ENCODE measurements at places on chromosomes 11 and 22.

DNA sequence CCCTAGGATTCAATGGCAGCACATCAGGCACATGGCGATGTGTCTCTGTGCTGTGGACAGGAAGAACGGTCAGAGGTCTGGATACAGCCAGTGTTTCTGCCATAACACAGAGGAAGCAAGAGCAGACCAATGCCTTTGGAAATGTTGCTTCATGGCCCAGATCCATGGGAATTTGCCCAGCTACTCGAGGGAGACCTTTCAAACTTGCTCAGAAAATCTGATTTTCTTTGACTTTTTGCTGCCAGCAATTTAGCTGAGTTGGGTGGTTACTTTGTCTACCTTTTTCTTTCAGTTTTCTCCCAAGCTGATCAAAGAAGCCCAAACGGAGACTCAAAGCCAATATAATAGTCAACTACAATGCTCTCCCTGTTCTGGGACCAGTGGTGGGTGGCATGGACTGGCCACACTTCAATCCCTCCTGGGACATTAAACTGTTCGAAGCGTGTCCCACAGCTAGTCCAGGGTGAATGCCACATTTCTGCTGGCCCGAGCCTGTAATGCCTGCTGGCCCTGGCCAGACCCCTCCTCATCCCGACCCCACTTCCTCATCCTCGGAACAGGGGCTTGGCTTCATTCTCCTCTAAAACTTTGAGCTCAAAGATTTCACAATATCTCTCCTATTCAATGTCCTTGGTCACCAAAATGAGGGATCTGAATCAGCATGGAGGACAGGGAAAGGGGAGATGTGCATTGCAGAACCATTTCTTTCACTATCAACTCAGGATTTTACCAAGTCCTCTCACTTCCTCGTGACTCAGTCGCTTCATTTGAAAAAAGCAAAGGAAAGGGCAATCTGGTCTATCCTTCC is 93.3 kb downstream of the ABTB2 start:
- no peak for DNase-seq

DNA sequence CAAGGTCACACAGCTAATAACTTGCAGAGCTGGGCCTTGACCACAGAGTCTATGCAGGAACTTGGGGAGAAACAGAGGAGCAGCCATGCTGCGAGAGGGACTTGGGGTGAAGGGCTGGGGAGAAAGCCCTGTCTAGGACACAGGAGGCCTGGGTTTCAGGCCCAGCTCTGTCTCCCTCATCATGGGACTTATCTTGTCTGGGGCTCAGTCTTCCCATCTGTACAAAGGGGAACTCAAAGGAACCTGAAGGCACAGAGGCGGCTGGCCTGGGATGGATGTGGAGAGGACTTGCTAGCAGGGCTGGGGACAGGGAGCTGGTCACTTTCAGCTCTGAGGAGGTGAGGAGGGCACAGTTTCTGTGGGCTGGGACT is 36.9 kb upstream of the TPBGL start:
- DNase-seq: no peak

DNA sequence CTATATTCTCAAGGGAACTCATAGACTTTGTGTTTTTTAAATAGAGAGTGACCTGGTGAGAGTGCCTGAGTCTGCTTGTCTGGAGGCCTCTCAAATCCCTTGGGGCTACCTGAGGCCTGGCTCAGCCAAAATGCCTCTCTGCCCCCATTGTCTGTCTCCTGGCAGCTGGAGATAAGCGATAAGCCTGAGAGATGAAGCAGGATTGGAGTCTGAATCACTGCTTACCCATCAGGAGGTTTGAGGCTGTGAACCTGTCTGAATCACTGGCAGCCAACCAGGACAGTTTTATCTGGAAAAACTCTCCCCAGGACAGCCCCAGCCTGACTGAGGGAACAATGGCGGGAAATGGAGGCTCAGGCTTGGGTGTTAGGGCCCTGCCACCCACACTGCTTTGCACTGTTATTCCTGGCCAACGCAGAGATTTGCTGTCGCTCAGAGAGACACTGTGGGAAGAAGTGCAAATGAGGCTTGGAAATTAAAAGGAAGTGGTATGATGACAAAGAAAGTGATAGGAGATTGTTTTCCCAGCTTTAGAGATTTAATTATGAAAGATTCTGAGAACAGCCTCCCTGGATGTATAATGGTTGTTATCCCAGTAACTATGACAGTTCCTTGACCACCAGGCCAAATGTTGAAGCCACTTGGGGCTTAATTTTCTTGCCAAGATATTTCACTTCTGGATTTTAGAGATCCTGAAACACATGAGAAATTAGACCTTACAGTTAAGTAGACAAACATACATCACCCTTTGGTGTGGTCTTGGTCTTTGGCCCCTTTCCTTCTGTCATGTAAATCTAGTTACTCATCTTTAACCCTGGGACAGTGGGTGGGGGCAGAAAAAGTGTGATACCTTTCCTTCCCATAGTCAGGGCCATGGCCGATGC is 102.1 kb downstream of the RASSF10 start:
- no peak for DNase-seq

DNA sequence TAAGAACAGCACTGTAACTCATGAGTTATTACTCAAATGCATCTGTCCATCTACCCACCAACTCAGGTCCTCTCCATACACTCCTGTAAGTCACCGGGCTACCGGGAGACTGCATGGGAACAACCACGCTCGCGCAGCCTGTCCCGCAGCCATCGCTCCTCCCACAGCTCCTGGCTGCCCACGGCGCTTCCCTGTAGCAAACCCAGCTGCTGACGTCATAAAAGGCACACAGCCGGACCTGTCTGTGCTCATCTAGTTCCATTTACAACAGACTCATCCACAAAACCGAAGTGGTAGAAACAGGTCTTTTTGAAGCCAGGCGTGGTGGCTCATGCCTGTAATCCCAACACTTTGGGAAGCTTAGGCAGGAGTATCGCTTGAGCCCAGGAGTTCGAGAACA is 23.4 kb upstream of the PACSIN2 start:
- DNase-seq: no peak

- DNase-seq: no peak
These were observed 503.8 kb downstream of the BRD1 start for GRCh38 chr22:49323751-49324415.

GRCh38 chr11:81585390-81585933 is 1148.2 kb downstream of the FAM181B start:
- no peak for DNase-seq

- DNase-seq: no peak
These were observed 170.1 kb upstream of the CADM1 start for GRCh38 chr11:115674176-115674936.

GRCh38 chr11:79287952-79288351 is 152.9 kb downstream of the TENM4 start:
- DNase-seq: no peak

GRCh38 chr22:25497181-25497641 is 67.3 kb upstream of the GRK3 start:
- DNase-seq: no peak

GRCh38 chr11:12184699-12185098 is 74.3 kb downstream of the MICAL2 start:
- no peak for DNase-seq

DNA sequence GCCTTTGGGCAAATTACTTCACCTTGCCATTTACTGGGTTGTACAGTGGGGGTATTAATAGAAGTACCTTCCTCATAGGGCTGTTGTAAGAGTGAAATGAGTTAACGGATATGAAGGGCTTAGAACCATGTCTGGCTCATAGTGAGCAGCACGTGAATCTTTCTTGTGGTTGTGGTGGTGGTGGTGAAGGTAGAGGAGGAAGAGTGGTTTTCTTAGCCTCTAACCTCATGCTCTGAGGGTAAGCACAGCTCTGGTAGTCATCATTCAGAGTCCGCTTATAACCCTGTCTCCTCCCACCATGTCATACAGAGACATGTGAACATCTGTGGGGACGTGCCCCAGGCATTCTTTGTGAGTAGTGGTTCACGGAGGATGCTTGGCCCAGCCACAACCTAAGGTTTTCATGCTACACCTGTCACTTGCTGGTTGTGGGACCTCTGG is 43.6 kb downstream of the TEAD1 start:
- DNase-seq: no peak

DNA sequence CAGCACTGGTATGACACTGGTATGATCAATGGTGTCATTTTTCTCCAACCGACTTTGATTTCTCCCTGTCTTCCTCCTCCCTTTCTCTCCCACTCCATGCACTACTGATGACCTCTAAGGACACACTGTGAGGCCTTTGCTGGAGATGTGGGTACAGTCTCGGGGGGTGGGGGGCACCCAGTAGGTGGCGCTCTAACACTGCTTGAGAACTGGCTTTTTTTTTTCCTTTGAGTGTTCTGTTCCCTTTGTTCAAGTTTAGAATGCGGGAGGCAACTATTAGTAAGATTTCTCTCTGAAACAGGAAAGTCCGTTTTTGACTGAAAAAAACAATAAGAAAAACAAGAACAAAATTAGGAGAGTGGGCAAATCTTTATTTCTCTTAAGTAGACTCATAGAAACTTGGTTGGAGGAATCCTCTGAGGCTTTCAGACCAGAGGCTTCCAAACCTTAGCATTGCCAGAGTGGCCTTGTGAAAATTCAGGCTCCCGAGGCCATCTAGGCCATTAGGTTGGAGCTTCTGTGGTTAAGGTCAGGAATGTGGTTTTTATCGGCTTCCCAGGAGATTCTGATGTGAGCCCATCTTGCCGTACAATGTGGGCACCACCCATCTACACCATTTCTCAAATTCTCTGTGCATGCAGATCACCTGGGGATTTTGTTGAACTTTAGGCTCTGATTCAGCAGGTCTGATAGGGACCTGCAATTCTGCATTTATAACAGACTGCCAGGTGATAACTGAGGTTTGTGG is 43.2 kb downstream of the PANX1 start:
- DNase-seq: peak; percentile 60

GRCh38 chr22:19555651-19556050 is 31.4 kb upstream of the CLDN5 start:
- DNase-seq: no peak

GRCh38 chr11:102994105-102994504 is 38.6 kb upstream of the MMP13 start:
- DNase-seq: no peak

GRCh38 chr11:128324051-128324481 is 263.3 kb downstream of the ETS1 start:
- peak; percentile 56 for DNase-seq

DNA sequence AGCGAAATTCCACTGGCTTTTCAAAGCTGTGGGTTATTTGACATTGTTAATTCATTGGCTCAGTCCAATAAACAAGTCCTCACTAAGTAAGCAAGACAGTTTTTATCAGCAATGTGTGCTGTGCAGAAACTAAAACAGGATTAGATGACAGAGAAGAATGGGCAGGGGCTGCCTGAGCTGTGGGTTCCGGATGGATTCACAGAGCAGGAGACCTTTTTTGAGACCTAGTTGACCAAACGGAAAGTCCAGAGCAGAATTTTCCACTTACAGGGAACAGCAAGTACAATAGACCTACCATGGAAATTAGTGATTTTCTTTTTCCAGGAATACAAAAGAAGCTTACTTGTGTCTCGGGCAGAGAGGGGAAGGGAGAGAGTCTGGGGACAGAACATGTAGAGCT is 5.2 kb upstream of the KDM4F start:
- peak; percentile 51 for DNase-seq

DNA sequence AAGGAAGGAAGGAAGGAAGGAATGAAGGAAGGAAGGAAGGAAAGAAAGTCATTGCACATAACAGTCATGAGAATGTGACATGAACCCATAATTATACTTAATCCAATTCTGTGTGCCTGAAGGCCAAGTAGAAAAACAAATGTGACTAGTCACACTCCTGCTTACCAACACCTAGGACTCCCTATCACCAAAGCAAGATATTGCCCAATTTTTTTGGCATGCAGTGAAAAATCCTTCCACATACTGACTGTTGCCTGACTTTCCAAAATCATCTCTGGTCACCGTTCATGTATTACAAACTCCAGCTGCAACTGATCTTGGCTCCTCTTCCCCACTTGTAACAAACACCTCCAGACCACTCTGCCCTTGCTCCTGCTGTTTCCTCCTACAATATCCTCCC is 516.8 kb downstream of the OPCML start:
- no peak for DNase-seq

- DNase-seq: peak; percentile 54
These were observed 2.4 kb upstream of the RBM14 start for GRCh38 chr11:66614073-66614472.

DNA sequence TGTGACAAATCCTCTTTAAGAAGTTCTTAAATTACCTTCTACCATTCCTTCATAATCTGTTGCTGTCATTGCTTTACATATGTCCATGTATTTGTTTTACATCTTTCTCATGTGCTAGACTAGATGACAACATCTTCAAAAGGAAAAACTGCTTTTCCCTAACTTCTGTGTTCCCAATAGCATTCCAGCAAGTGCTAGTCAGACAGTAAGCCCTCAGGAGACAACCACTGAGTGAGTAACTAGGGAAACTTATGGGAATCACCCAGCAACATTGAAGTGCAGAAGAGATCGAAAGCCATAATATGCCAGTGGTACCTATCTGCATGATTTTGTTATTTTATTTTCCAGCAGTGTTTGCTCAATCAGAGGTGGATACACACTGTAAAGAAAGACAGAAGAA is 889.7 kb upstream of the API5 start:
- DNase-seq: no peak

DNA sequence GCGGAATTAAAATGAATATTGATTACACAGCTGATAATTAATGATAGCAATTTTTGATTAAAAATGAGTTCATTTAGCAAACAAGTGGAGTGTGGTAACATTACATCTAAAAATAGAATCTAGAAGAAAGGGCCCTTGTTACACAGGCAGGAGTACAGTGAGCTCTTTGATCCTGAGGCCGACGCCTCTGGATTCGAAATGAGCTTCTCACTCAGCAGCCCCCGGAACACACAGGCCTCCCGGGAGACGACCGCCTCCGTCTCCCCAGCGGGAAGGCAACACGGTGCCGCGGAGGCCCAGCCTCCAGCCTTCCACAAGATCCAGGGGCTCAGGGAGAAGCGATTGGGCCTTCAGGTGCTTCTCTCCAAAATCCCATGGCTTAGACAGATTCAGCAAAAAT is 379.1 kb downstream of the BRD1 start:
- no peak for DNase-seq

GRCh38 chr11:67576735-67577475 is 6.7 kb upstream of the GSTP1 start:
- no peak for DNase-seq

DNA sequence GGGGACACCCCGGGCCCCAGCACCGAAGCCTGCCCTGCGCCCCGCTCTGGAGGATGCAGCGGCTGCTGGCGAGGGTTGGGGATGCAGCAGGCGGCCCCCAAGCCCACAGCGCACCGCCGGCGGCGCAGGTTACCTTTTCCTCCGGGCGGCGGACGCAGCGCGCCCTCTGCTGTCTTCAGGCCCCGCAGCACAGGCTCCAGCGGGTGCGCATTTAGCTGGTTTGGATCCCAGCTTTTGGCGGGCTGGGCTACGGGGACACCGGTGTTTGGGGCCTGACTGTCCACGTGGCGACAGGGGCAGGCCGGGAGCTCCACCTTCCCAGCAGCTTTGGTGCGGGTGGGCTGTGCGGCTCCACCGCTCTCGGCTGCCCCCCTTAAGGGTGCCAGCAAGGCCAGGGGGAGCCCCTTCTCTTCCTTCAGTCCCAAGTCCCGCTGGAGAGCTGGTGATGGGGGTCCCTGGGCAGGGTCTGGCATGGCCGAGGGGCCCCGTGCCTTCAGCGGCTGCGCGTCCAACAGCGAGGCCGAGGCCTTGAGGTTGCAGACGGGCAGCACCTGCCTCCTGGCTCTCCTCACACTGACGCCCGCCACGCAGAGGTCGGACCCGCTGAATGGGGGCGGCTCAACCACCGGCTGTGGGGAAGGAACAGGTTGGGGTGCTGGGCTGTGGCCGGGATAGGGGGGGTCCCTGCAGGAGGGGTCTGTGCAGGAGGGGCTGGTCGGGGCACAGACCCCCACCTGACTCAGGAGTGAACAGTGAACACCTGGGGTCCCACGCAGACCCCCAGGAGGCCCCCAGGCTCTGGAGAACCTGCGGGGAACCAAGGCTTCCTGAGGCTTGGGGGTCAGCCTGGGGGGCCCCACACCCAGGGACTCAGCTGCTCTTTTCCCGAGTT is 18.0 kb upstream of the IL17REL start:
- peak; percentile 62 for DNase-seq
